ENCODE measurements at places on chromosomes 6 and 20. TPM values are rescaled to one million over a fixed set of nuclear protein-coding genes. Genes with fewer than 3 reads are reported as not detected.

ZNF831 gene
- total RNA-seq, result 0.07 TPM

LRRN4 gene
- total RNA-seq, result 0.14 TPM

PM20D2 gene
- total RNA-seq, result 2.4 TPM

ARMH2 gene
- not detected for total RNA-seq

ANKRD66 gene
- total RNA-seq, result not detected

PPP1R3G gene
- 0.55 TPM for total RNA-seq

RSPO3 gene
- total RNA-seq, result 3.6 TPM

DEFB112 gene
- not detected for total RNA-seq

GPLD1 gene
- 42.3 TPM for total RNA-seq

ATP9A gene
- 10.5 TPM for total RNA-seq

BRD2 gene
- total RNA-seq, result 71.7 TPM

SLC35A1 gene
- 9.3 TPM for total RNA-seq

BACH2 gene
- total RNA-seq, result 2.8 TPM

DAAM2 gene
- 1.6 TPM for total RNA-seq

- no peak for DNase-seq
Observed at GRCh38 chr6:166644681-166645080, 17.6 kb upstream of the RPS6KA2 start.

- no peak for DNase-seq
Observed at GRCh38 chr6:108733706-108734265, 114.4 kb upstream of the ARMC2 start.

- DNase-seq, result no peak
Observed at GRCh38 chr6:23875006-23875405, 251.0 kb upstream of the NRSN1 start.

- DNase-seq, result no peak
Observed at GRCh38 chr20:52422574-52423336, 231.2 kb upstream of the ZFP64 start.

GRCh38 chr6:39980839-39981580, 46.7 kb upstream of the MOCS1 start:
- DNase-seq, result no peak

GRCh38 chr20:2880650-2881049, 7.4 kb downstream of the PTPRA start:
- no peak for DNase-seq

GRCh38 chr6:40845553-40845952, 193.5 kb downstream of the UNC5CL start:
- DNase-seq, result peak; percentile 20

DNA sequence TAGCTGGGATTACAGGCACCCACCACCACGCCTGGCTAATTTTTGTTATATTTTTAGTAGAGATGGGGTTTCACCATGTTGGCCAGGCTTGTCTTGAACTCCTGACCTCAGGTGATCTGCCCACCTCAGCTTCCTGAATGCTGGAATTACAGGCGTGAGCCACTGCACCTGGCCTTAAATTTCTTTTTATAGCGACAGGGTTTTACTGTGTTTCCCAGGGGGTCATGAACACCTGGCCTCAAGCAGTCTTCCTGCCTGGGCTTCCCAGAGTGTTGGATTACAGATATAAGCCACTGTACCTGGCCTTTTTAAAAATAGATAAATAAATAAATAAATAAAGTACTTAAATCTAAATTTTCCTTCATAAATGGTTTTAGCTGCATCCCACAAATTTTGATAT, 57.5 kb downstream of the LIN28B start:
- no peak for DNase-seq

- no peak for DNase-seq
Observed at GRCh38 chr6:167341038-167341583, 16.2 kb downstream of the TTLL2 start.

GRCh38 chr6:96302991-96303390, 218.6 kb upstream of the UFL1 start:
- no peak for DNase-seq

GRCh38 chr6:34248198-34248726, 544 bp downstream of the SMIM29 start:
- peak; percentile 78 for DNase-seq

GRCh38 chr20:23655491-23656211, 17.9 kb upstream of the CST3 start:
- peak; percentile 68 for DNase-seq

DNA sequence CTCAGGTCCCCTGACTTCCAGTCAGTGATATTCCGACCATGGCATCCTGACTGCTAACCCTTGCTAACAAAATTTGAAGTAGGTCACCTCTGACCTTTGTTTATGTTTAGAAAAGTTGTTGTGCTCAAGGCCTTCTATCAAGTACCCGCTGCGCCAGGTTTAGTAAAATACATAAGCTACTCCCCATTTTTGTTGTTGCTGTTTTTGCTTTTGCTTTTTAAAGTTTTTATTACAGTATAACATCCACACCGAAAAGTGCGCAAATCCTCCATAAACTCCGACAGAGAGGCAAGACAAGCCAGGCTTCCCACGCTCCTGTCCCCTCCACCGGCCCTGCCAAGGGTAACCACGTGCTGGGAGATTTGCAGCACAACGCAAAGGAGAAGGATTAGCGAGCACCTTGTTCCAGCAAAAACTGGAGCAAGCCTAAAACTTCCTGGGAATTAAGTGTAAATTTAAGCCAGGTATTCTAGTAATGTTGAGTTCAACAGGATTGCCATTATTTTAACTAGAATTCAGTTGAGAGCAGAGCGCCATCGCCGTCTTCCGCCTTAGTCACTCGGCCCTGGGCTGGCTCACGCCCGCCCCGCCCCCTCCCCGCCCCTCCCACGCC, 17.8 kb upstream of the HMGN4 start:
- peak; percentile 67 for DNase-seq

GRCh38 chr20:58523971-58524315, 8.7 kb upstream of the APCDD1L start:
- DNase-seq, result no peak

DNA sequence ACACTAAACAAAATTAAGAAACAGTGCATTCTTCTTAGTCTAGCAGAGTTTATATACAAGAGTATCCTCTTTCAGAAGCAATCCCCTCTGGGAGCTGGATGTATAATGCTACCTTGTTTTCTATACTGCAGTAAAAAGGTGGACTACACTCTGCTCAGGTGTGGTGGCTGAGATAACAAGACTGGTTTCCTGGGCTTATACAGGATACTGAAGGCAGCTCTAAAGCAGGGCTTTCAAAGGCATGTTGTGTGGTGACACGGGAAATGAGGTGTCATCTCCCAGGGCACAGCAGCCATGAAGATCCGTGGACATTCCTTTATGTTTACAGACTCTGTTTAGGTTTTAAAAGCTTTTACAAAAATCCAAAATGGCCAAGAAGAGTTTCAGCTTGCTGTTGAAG, 136.7 kb downstream of the MAP3K4 start:
- DNase-seq, result no peak

- DNase-seq, result no peak
Observed at GRCh38 chr20:37108676-37109075, 12.9 kb upstream of the RBL1 start.

DNA sequence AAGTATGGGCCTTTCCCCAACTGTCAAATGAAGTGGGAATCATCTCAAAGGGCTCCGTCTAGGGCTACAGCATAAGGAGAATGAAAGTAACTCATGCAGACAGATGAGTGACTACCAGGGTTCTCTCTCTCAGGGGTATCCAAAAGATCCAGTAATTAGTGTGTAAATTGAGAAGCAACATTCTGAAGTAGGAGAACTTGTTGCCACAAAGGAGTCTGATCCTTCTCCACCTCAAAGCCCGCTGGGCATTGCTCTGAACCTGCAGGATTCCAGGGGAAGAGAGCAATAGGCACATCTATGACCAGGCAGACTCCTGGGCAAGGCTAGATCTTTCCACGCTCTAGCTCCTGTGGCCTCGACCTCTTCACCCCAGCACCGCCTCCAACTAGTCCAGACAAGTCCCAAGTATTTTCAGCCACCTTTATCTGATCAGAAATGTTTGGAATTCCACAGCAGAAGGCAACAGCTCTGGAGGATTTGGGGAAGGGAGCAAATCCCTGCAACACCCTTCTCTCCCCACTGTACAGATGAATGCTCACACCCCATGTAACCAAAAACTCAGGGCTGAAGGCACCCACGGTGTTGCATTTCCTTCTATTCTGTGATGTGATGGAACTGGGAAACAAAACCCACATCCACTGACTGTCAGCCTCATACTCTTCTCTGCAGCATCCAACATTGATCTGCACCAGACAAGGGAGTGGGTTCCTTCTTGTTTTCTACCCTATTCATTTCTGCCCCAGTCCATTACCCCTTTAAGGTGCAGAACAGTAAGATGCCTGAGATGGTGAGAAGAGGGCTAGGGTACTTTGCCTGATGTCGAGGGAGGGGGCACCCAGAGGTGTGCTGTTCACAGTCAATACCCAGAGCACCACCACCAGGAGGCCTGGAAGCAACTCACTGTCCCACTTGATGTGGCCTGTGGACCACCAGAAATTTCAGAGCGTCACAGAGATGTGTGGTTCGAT, 41.0 kb downstream of the COX4I2 start:
- DNase-seq, result no peak

- no peak for DNase-seq
Observed at GRCh38 chr6:136887953-136888352, 34.1 kb upstream of the SLC35D3 start.

DNA sequence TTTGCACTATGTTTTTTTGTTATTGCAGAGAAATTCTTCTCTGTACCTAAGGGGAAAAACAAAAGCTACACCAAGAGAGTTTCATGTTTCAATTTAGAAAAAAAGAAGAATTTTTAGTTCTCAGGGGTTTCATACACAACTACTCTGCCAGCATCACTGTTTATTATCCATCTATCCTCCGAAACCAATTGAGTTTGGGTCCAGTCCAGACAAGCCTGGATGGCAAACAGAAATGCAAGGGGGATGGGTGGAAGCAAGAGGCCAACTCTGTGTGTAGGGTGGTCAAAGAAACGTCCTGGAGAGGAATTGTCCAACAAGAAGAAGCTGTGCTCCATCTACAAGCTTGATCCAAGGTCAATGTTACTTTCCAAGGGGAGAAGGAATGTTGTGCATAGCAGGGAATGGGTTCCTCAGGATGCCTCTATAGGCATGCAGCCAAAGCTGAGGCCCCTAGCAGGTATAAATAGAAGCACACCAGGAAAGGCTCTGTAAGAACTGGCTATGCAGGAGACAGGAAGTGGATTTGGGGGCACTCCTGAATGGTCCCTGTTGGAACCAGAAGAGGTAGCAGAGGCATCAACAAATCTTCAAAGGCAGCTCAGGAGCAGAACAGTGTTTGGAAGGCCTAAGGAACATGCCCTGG, 64.4 kb downstream of the FILIP1 start:
- DNase-seq, result no peak

DNA sequence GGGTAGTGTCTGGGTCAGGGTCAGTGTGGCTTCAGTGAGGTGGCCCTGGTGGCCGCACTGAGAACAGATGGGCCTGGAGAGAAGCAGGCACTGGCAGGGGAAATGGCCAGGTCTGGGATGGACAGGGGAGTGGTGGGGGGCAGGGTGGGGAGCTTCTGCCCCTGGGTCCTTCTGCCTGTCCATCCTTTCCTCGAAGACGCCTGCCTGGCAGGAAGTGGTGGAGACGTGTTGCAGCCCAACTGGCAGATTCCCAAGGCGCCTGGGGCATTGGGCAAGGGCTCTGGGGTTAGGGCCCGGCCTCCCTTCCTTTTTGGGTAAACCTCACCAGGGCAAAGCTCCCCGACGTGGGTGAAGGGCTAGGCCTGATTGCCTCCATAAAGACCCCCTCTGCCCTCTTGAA, 10.4 kb downstream of the SRC start:
- peak; percentile 70 for DNase-seq

- no peak for DNase-seq
Observed at GRCh38 chr6:52253494-52253893, 9.2 kb upstream of the IL17F start.

DNA sequence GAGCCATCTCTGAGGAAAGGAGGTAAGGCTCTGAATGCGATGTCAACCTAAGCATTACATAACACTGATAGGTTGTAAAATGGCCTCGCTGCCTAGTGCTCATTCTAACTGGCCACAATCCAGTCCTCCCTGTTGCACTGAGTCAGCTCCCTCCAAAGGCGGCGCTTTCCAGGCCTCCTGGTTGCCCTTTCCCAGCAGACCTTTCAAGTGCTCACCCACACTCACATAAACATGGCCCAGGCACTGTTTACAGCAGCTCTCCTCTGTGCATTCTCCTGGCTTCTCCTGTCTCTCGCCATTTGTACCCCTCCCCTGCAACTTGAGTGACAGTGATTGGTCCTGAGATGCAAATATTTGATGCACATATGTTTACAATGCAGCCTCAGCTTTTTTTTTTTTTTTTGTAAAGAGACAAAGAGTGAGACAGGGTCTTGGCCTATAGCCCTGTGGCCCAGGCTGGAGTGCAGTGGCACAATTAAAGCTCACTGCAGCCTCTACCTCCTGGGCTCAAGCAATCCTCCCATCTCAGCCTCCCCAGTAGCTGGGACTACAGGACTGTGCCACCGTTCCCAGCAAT, 36.8 kb upstream of the PRND start:
- DNase-seq, result no peak

DNA sequence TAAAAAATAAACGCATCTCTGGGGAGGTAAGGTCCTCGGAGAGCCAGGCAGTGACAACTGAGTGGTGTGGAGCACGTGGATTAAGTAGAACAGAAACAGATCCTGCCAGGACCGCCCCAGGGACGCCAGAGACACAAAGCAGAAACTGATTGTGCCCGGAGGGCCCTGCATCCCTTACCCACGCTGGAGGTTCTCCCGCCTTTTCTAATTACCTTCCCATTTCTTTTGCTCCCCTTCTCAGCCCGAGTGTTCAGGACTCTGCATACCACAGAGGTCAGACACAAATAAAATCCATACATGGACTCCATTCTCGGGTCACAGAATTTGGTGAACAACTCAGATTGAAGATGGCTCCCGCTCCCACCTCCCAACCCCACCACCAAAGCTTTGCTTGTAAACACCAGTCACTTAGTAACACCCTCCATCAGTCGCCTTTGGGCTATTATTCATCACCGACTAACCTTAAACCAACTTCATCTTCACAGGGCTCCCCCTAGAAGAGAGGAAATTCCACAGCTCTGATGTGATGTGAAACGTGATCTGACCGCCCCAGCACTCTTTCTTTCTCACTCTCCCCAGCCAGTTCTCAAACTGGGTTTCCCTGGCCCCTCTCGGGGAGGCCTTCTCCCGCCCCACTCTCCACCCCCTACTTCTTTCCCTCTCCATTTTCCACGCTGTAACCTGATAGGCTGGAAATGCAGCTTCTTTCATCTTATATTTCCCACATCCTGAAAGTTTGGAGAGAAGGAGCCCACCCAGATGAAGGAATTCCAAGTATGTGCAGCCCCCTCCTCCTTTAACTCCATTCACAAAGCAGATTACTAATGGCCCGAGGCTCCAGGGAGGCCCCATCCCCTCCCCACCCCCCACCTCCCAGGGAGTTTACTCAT, 32.5 kb upstream of the PIM1 start:
- DNase-seq, result no peak
